Endothelial cell of umbilical vein (primary cell): ENCODE measurements at places on chromosomes 3 and 15. TPM values are rescaled to one million over a fixed set of nuclear protein-coding genes. Genes with fewer than 3 reads are reported as not detected.

The GFM1 gene
- total RNA-seq = 60.1 and 68.6 TPM in 2 replicates

The FES gene
- 51.0 and 58.1 TPM in 2 replicates for total RNA-seq

The BCHE gene
- 0.27 and 2.4 TPM in 2 replicates for total RNA-seq

The IMPG2 gene
- total RNA-seq = 0.71 and 0.76 TPM in 2 replicates

The RBM6 gene
- 94.5 and 96.0 TPM in 2 replicates for total RNA-seq

The FILIP1L gene
- 29.2 and 29.9 TPM in 2 replicates for total RNA-seq

The ROPN1B gene
- not detected in 2 replicates for total RNA-seq

The CGNL1 gene
- total RNA-seq = 25.7 and 27.1 TPM in 2 replicates

The SCG3 gene
- total RNA-seq = not detected in 2 replicates

The AVEN gene
- 20.5 and 23.3 TPM in 2 replicates for total RNA-seq

The MFSD1 gene
- total RNA-seq = 38.2 and 38.3 TPM in 2 replicates

The OXTR gene
- total RNA-seq = 0.40 and 0.67 TPM in 2 replicates

The ANKUB1 gene
- not detected in 2 replicates for total RNA-seq

The ZNF717 gene
- total RNA-seq = 6.6 and 7.1 TPM in 2 replicates

The FBLN2 gene
- 0.07 and 1.4 TPM in 2 replicates for total RNA-seq

The P2RY13 gene
- total RNA-seq = not detected in 2 replicates

The ITPKA gene
- 0.18 and 0.66 TPM in 2 replicates for total RNA-seq

The XPC gene
- total RNA-seq = 36.7 and 36.8 TPM in 2 replicates

The LSMEM2 gene
- total RNA-seq = not detected in 2 replicates

The ROPN1 gene
- total RNA-seq = not detected in 2 replicates

The TXNRD3 gene
- 5.0 and 7.1 TPM in 2 replicates for total RNA-seq

The B3GNT5 gene
- 25.6 and 29.4 TPM in 2 replicates for total RNA-seq

The RAB5A gene
- total RNA-seq = 63.8 and 66.9 TPM in 2 replicates

The RTP1 gene
- total RNA-seq = not detected in 2 replicates
